ENCODE measurements at places on chromosomes 4 and X.

GRCh38 chrX:8254401-8254800 is 83.3 kb upstream of the VCX2 start:
- no peak for DNase-seq

DNA sequence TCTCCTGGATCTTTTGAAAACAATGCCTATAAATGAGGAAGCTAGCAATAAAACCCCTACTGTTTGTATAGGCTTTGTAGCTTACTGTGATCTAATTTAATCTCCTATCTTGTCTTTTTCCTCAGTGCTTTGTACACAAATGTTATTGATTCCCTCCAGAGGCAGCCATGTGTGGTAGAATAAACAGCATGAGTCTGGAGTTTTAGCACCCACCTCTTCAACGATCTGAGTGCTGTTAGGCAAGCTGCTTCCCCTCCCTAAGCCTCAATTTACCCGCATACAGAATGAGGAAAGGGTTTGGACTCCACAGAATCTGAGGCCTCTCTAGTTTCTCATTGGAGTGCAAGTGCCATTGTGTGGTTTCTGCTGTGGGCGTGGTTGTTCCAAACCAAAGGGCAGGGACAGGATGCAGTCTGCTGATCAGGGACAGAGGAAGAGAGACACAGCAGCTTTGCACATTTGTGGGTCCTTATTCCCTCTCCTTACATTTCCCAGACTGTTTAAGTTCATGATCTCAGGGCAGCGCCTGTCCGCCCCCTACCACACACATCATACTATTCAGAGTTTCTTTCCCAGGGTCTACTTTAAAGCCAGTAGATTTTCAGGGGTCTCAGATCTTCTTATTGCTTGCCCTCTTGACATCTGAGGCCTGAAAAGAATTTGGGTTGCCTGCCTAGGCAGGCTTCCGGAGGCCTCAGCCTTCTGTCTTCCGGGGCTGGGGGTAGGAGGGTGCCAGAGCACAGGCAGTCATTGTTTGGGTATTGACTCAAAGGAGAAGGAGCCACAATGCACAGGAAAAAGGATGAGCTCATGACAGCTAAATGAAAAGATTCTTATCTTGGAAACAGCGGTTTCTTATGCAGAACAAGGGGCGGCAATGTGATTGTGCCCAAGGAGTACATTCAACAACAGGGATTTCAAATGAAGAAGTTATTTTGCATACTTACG is 114.9 kb upstream of the TEX13D start:
- DNase-seq, result peak; percentile 52

DNA sequence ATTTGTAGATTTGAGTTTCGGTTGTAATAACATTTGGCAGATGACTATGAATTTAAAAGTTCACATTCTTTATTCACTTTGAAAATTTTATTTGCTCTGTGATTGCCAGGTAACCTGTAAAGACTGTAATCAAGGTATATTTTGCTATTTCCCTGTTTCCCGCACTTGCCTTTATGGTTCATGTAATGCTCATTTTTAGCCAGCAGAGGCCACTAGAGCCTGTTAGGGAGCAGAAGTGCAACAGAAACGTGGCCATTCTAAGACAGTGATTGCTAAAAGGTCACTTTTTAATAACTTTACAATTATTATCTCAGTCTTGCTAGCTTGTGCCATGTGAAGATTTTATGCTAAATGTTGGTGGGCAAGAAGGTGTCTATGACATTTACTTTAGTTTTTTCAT is 12.4 kb downstream of the YIPF6 start:
- DNase-seq, result peak; percentile 16

- no peak for DNase-seq
These were observed 9.4 kb downstream of the AIMP1 start for GRCh38 chr4:106325800-106326199.

GRCh38 chr4:72604324-72604723 is 35.3 kb upstream of the ADAMTS3 start:
- no peak for DNase-seq

GRCh38 chr4:183256756-183257385 is 63.2 kb downstream of the CLDN22 start:
- peak; percentile 24 for DNase-seq

- DNase-seq, result no peak
These were observed 15.7 kb downstream of the JADE1 start for GRCh38 chr4:128825226-128825625.

DNA sequence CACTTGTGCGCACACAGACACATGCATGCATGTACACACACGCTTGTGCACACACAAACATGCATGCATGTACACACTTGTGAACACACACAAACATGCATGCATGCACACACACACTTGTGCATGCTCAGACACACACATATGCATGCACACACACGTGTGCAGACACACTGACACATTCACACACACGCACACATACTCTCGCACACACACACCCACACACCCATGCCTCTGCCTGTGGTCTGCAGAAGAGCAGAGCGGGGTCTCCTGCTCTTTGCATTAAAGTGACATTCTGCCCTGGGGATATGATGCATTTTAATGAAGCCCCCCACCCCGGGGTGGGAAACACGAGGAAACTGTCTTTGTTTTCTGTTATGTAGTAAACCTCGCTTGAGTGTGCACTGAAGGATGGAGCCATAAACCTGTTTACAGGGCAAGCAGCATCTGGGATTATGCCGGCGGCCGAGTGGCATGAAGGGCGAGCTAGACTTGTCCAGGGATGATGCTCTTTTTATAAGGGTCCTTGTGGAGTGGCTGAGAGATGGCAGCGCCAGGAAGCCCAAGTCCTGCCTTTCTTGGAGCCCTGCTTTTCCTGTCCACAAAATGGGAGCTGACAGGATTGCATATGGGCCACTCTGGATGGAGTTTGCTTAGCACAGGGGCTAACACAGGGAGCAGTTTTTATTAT is 17.8 kb downstream of the PSAPL1 start:
- DNase-seq, result no peak

- DNase-seq, result no peak
These were observed 9.9 kb downstream of the TMSB4X start for GRCh38 chrX:12984603-12985319.

DNA sequence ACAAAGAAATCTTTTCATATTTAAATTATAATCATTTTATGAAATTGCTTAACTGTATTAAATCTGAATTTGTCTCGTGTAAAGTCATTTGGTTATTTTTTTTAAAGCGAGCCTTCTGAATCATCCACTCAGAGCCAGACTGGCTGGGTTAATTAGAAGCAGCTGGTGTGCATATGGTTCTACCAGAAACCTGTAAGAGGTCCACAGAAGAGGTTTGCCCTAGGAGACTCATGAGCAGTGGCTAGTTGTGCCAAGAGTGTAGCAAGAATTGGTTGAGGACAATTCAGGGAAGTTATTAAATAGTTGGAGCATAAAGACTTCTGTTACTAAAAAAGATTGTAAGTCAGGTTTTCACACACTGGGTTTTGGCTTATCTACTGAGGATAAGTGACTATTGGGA is 267.4 kb downstream of the IL1RAPL2 start:
- no peak for DNase-seq

DNA sequence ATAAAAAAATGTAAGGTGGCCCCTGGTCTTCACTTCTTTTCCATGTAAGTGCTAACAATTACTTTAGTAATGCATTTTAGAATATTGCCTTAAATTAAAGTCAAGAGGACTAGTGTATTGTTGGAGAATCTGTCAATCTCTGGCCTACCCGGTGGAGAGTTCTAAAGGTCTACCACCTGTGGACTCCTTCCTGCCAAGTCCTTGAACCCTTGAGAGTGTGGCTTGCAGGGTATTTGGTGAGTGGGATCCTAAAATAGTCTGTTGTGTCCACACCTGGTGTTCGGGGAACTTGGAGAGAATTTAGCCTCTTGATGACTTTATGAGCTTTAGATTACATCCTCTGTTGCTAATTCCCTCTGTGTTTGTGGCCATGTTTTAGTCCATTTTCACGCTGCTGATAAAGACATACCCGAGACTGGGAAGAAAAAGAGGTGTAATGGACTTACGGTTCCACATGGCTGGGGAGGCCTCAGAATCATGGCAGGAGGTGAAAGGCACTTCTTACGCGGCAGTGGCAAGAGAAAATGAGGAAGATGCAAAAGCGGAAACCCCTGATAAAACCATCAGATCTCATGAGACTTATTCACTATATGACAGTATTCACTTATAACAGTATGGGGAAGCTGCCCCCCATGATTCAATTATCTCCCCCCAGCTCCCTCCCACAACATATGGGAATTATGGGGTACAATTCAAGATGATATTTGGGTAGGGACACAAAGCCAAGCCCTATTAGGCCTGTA is 23.8 kb downstream of the DDIT4L start:
- no peak for DNase-seq

GRCh38 chr4:169849456-169849855 is 91.7 kb upstream of the HPF1 start:
- DNase-seq, result no peak

DNA sequence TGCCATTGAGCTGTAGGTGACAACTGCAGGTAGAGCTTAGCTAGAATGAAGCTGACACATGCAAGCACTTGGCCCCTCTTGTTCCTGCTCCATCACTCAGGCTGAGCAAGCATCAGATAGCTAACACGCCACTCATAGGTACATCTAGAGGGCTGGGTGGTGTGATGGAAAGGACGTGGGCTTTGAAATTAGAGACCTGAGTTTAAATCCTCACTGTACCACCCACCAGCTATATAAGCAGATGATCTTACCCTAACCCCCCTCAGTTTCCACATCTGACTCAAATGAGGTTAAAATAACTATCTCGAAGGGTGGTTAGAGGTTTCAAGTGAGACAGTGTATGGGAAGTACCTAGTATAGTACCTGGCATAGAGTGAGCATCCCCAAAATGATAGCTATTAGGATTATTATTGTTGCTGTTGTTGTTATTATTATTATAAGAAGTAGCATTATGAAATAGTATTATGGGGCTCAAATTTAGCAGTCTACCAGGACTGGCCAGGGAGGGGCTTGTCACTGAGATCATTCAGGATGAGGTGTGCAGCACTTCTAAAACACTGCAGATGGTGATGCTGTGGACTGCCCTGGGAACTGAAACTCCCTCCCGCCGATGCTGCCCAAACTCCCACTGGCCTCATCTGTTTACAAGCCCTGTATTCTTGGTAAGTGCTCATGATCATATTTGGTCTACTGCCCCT is 59.0 kb downstream of the REELD1 start:
- DNase-seq, result no peak

- DNase-seq, result no peak
These were observed 28.3 kb downstream of the STK32B start for GRCh38 chr4:5079581-5079980.

DNA sequence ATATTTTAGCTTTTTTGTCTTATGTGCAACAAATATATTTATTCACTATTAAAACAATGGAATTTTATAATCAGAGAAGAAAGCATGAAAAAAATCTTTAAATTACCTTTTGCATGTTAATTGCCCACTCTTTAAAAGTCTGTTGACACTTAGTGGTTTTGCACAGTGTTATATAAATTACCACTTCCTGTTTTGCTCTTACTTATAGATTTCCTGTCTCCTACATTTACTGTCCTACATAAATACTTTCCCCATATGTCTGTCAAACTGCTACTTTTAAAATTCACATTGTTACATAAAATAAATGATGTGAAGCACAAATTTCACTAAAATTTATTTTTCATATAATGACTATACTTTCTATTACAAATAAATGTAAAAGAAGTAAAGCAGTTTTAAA is 161.1 kb upstream of the NDST4 start:
- DNase-seq, result no peak

- no peak for DNase-seq
These were observed at the start of gene VEGFC for GRCh38 chr4:176792326-176793059. Gene VEGFC, minus strand, starts transcription at chr4:176792922. Its CDS starts 611 bp downstream, at chr4:176792311.

DNA sequence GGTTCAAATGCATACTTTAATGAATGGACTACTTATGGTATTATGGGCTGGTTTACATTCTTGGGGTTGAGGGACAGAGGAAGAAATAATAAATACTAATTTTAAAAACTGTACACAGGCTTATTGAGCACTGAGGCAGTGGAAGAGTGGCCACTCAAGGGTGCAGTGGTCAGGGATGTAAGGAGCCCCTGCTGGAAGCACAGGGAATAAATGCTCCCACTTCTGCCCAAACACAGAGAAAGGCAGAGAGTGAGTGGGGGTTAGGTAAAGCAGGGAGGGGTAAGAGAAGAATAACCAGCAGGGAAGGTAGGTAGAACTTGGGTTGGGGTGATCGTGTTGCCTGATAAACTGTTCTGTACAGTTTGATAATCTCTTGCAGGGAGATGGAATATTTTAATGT is 60.0 kb downstream of the GAB1 start:
- DNase-seq, result no peak

DNA sequence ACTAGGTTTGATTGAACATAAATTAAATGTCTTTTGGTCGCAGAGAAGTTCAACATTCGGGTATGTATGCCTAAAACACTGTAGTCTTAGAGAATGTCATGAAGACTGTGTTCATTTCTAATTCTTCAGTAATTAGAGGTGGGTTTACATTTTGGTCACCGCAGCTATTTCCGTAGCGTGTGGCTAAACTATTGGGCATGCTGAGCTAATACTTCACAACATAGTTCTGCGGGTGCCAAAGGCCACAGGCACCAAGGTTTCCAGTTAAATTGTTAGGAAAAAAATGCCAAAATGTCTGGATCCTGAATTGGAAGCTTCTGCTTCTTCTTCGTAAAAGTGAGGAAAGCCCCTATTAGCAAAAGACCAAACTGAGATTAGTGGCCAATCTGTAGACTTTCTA is 25.1 kb downstream of the SMIM31 start:
- no peak for DNase-seq

DNA sequence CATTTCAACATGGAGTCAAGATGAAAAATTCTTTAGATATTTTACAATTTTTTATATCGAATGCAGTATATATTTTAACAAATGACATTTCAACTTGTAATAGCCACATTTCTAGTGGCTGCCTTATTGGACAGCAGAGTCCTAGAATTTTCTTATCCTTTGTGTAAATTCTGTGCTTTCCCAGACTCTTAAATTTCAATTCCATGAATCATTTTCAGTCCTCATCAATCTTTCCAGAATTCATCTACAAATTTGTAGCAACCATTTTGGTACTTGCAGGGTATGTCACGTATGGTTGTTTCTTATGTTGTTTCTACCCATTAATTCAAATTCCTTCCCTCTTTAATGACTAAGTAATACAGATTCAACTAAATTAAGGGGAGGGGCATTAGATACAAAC is 2.7 kb downstream of the PAICS start:
- DNase-seq, result no peak

- DNase-seq, result no peak
These were observed 5.9 kb downstream of the FAM53A start for GRCh38 chr4:1678244-1678643.

Measured in activated gamma-delta T cell treated with Interleukin-2 at 50 U/mL for 16 hours (primary cell).